ENCODE measurements at places on chromosomes 12 and 14.
A peak's percentile ranks its signal among the peaks of the same experiment; 100 is the strongest.

- DNase-seq: no peak
These were observed 128.8 kb downstream of the LMNTD1 start for GRCh38 chr12:25424211-25424731.

- DNase-seq: no peak
These were observed 105.1 kb downstream of the MNAT1 start for GRCh38 chr14:60839657-60840056.

DNA sequence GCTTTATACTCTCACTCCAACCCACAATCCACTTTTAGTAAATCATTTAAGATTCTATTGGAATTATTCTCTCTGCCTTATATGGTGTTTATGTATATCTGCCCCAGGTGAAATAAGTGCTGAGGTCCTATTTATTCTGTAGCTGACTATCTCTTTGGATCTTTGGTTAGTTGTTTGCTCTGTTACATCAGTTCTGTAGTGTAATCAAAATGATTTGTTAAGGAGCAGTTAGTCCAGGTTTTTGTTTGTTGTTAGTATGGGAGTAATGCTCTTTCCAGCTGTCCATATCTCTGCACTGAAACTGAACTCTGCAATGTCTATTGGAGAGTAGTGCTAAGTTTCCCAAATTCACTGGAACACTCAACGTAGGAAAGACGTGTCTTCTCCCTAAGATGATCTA lies 615.8 kb downstream of the SNAPC1 start:
- no peak for DNase-seq

- DNase-seq: no peak
These were observed 41.3 kb downstream of the LTBP2 start for GRCh38 chr14:74570696-74571095.

- no peak for DNase-seq
These were observed 61.8 kb downstream of the RCOR1 start for GRCh38 chr14:102654298-102654697.

DNA sequence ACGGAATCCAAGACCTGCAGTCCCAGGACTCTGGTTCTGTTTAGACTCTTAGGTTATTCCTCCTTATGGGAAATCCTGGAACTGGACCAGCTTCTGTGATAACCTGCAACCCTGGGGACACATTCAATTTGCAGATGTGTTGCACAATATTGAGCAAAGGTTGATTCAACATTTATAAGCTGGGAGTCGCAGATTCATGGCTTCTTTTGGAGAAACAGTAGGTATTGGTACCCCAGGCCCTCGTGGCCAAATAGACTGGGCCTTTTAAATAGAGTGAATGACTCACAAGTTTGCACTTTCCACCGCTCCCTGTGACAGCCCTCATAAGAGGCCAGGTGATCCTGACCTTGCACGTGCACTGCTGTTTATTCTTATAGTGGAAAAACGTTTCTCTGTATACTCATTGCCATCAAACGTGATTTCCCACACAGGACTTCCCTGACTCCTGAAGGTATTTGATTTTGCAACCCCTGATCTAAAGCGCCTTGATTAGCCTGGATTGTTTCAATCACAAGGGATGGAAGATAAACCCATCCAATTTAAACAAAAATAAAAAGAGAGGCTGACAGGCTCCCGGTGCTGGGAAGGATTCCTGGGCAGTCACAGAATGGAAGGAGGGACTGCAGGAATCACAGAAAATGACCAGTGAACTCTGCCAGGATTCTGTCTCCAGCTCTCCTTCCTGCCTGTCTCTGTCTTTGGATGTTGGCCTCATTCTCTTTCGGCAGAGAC lies 98.0 kb downstream of the VCPKMT start:
- DNase-seq: no peak

DNA sequence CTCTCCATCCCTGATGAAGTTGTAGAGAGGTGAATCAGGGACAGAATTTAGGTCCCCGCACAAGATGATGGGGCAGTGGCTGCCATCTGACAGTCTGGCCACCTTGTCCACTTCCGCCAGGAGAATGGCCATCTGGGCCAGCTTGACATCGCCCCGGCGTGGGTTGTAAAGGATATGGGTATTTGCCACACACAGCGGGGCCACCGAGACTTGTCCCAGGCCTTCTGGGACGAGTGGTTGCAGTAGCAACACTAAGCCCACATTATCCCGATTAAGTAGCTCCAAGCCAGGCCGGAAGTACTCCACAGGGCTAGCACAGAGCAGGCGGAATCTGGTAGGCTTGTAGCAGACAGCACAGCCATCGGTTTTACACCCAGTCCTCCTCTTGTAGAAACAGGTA lies 6.2 kb downstream of the ANGEL1 start:
- no peak for DNase-seq

- DNase-seq: peak; percentile 64
These were observed 14.6 kb upstream of the CABP1 start for GRCh38 chr12:120625557-120626419.

DNA sequence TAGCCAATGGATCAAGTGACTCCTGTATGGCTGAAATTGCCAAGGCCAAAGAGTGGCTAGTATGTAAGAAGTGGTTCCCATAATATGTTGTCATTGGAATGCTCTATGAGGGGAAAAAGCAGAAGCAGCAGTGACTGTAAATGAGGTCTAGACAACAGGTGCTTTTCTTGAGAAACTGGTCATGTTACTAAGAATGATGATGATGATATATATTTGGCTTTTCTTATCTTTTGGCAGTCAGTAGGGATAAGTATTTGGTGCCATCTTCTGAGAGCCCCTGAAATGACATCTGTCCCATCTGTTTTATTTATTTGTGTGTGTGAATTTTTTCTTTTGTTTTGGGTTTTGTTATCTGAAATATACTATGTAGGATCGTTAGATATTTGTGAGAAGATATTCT lies 141.7 kb downstream of the SYT1 start:
- DNase-seq: no peak

DNA sequence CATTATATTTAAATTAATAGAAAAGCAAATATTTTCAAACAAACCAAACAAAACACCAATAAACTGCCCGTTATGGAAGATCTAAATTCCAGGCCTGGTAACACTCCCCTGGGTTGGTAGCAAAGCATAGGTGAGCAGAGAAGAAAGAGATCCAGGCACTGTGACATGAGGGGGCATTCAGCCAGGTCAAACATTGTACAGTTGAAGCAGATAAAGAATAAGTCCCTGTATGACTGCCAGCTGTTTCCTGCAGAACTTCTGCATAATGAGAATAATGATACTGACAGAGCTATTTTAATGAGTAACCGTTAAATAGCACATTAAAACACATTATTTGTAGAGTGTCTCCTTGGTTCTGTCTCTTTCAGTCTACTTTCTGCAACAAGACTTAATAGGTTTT lies 35.4 kb downstream of the SLC38A1 start:
- no peak for DNase-seq

DNA sequence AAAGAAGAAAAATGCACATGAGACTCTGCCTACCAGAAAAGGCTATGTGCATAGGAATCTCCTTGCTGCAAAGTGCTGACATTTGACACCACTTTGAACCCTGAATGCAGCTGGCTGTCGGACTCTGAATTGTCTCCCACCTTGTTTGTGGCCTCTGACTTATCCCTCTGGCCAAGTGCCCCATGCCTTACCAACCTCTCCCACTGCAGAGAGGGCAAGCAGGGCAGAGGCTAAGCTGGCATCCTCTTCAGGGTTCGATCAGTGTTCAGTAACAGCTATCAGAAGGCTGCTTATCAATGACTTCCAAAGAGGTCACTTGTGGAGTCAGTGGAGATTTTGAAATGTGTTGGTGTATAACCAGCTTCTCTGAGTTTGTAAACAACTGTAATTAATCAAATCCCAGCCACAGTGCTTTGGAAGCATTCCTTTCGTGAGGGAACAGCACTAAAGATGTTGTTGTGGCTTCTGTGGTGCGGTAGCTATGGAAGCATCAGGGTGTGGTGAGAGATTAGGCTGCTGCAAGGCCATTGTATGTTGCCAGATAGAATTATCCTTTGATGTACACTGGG lies 22.6 kb upstream of the BMP4 start:
- DNase-seq: no peak

GRCh38 chr12:116391501-116391900 lies 114.0 kb upstream of the MED13L start:
- DNase-seq: no peak

GRCh38 chr12:131390412-131391334 lies 320.2 kb upstream of the SFSWAP start:
- peak; percentile 57 for DNase-seq

DNA sequence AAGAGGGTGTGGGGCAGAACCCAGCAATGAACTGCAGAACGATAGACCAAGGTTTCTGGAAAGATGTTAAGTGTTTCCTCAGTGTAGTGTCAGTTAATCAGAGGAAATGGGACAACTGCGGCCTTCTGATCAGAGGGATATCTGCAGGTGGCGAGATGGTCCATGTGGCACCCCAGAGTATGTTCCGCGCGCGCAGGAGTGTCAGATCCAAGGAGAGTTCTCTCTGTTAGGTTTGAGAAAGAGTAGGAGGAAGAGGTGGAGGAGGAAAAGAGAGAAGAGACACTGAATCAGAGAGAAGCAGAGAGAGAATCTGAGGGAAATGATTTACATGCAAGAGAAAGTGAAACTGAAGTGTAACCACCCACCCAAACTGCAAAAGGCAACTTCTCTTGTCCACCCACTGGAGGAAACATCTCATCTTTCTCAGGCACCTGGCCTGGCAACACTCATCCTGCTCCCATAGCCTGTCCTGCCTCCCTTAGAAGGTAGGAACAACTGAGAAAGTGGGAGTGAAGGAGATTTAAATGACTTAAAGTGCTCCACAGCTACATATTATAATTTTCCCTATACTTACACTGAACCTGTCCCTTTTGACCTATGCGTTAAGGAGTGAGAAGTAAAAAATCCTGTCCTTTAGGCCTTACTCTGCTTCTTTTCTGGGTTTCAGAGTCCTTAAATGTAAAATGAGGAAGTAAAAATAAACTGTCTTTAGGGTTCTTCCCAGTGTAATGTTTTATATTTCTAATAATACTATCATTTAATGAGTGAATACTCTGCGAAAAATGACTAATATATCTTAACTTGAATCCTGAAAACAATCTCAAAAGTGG lies 6.8 kb upstream of the TESPA1 start:
- peak; percentile 49 for DNase-seq

DNA sequence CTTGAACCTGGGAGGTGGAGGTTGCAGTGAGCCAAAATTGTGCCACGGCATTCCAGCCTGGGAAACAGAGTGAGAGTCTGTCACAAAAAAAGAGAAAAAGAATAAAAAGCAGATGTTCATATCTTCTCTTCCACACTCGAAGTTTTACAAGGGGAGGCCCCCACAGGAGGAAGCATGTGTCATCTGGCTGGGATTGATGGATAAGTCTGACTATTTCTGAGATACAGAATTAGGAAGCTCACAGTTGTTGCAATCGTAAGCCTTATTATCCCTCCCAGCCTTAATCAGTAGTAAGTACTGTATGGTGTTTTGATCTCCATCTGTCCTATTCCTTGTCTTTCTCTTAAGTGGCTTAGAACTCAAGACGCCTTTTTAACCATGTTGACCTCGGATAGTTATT lies 31.9 kb upstream of the RASSF8 start:
- no peak for DNase-seq

DNA sequence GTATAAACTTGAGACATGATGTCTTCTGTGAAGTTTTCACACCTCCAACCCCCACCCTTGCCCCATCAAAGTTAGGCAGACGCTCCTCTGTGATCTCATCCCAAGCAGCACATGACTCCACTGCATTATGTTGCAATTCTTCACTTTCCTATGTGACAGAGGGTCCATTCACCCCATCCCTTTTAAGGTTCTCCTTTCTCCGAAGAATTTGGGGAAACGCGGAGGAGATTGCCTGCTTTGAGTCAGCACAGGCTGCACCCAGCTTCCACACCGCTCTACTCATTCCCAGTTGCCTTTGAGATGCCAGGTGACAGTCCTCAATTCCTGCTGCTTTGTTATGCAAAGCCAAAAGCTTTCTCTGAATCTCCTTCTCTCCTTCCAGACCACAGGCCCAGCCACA lies 61.8 kb downstream of the PHLDA1 start:
- no peak for DNase-seq

- no peak for DNase-seq
These were observed 256.3 kb upstream of the RGS6 start for GRCh38 chr14:71675900-71676287.

GRCh38 chr12:27965966-27966365 lies 6.6 kb downstream of the PTHLH start:
- no peak for DNase-seq
